ENCODE measurements at places on chromosomes 6 and 20. TPM values are rescaled to one million over a fixed set of nuclear protein-coding genes. Genes with fewer than 3 reads are reported as not detected.

DNA sequence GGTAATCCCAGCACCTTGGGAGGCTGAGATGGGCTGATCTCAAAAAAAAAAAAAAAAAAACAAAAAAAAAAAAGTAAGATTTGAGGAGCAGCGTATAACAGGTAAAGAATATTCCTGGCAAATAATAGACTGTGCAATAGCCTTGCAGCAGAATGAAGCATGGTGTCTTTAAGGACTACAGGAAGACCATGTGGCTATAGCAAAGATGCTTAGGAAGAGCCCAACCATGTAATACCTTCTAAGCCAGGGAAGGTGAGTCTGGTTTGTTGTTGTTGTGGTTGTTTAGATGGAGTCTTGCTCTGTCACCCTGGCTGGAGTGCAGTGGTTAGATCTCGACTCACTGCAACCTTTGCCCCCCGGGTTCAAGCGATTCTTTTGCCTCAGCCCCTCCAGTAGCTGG, 14.3 kb upstream of the RBM39 start:
- no peak for DNase-seq
- H3K27ac ChIP-seq: no peak overlapping the region
- no peaks in the 10 kb centered on the region for H3K27me3 ChIP-seq
- H3K4me1 ChIP-seq: no peaks in the 10 kb centered on the region
- no peaks in the 10 kb centered on the region for H3K36me3 ChIP-seq

- H3K36me3 ChIP-seq: no peaks in the 10 kb centered on the region
- no peaks in the 10 kb centered on the region for H3K27me3 ChIP-seq
- DNase-seq: no peak
These were observed at the start of gene AIF1 for GRCh38 chr6:31614684-31615578. Gene AIF1, plus strand, starts transcription at chr6:31615234. Its CDS starts 96 bp downstream, at chr6:31615330.

The JPH2 gene
- total RNA-seq: 50.5 TPM

GRCh38 chr6:71602385-71603007, 283.9 kb upstream of the RIMS1 start:
- H3K36me3 ChIP-seq: no peaks in the 10 kb centered on the region
- H3K27me3 ChIP-seq: no peaks in the 10 kb centered on the region
- H3K4me3 ChIP-seq: no peak overlapping the region
- no peaks in the 10 kb centered on the region for H3K4me1 ChIP-seq
- no peak overlapping the region for H3K27ac ChIP-seq

DNA sequence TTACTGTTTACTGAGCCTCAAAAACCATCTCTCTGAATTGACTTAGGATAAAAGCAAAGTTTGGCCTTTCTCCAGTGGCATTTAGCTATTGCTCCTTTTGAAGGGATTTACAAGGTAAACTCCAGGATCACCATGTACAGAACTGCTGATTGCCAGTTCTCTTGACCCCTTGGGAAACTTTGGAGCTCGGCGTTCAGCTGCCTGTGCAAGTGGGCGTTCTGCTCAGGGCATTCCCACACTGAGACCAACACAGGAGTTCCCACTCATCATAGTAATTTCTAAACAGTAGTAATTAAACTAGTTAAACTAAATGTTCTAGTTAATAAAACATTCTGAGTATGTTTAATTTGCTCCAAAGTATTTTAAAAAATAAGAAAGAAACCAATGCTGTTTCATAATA, 14.9 kb downstream of the KCNQ5 start:
- no peak for DNase-seq
- H3K27ac ChIP-seq: no peak overlapping the region
- no peak overlapping the region for H3K4me3 ChIP-seq
- H3K27me3 ChIP-seq: no peaks in the 10 kb centered on the region

The RBM12 gene
- total RNA-seq: 9.5 TPM

GRCh38 chr6:27414996-27415395, 26.4 kb downstream of the ZNF391 start:
- H3K36me3 ChIP-seq: no peaks in the 10 kb centered on the region
- DNase-seq: no peak
- H3K27me3 ChIP-seq: no peaks in the 10 kb centered on the region
- no peak overlapping the region for H3K27ac ChIP-seq
- no peaks in the 10 kb centered on the region for H3K4me1 ChIP-seq
- H3K4me3 ChIP-seq: no peak overlapping the region

The RAET1G gene
- total RNA-seq: not detected

The EZR gene
- total RNA-seq: 85.4 TPM

GRCh38 chr6:122872311-122872710, 83.3 kb downstream of the SMPDL3A start:
- no peak overlapping the region for H3K4me3 ChIP-seq
- no peak overlapping the region for H3K27ac ChIP-seq
- H3K27me3 ChIP-seq: no peaks in the 10 kb centered on the region
- no peaks in the 10 kb centered on the region for H3K36me3 ChIP-seq

- peak overlapping the region; percentile 28 for H3K27ac ChIP-seq
- no peaks in the 10 kb centered on the region for H3K36me3 ChIP-seq
- no peak for DNase-seq
These were observed 163.1 kb downstream of the SOD2 start for GRCh38 chr6:159529934-159530333.

- H3K36me3 ChIP-seq: no peaks in the 10 kb centered on the region
- no peak overlapping the region for H3K27ac ChIP-seq
These were observed 14.1 kb downstream of the MYBL2 start for GRCh38 chr20:43680981-43681380.

The CARMIL1 gene
- 11.8 TPM for total RNA-seq

Data from uterus (tissue), 4 donors.